ENCODE measurements at places on chromosomes 2 and 18.

DNA sequence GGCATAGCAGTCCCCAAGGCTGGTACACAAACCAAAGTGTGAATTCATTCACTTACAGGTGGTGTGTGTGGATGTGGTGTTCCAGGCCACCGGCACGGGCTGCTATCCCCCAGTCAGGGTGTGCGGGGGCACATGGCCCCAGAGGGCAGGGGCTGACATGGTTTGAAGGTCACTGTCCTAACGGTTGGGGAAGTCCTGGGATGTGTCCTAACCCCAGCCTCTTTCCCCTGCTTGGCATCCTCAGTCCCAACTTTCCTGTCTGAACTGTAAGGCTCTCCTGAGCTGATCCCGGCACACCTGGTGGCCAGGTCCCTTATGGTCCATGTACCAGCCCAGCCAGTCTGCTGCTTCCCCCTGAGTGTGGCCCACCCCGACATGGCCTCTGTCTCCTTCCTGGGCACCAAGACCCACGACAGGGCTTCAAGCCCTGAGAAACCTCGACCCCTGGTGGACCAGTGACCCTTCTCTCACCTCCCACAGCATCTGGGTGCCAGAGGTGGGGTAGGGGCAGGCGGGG is 2.4 kb upstream of the TMEM185B start:
- no peak for DNase-seq

DNA sequence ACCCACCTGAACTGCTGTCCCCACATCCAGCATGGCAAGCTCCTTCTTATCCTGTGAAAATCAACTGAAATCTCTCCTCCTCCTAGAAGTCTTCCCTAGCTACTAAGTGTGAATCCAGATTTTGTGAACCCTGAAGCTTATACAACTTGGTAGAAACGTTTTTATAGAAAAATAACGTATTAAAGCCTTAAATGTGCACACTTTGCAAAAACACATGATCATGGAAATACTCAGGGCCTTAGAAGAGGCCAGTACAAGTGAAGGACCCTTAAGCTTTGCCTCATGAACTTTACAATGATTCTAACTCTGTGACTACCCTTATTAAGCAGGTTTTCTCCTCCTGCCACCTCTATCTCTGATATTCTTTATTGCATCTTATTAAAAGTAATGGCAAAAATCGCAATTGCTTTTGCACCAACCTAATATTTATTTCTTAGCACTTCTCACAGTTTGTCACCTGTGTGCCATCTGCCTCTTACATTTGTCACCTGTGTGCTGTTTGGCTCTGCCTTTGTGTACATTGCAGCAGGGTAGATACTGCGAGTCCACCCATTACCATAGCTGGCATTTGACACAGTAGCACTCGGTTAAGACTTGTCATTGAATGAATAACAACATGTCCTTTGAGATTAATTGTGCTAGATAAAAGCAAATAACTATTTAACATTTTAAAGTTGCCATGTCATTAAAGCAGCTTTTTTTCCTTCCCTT is 42.2 kb downstream of the FRZB start:
- DNase-seq = no peak

GRCh38 chr18:62938006-62938405 is 222.7 kb downstream of the PHLPP1 start:
- DNase-seq = no peak

DNA sequence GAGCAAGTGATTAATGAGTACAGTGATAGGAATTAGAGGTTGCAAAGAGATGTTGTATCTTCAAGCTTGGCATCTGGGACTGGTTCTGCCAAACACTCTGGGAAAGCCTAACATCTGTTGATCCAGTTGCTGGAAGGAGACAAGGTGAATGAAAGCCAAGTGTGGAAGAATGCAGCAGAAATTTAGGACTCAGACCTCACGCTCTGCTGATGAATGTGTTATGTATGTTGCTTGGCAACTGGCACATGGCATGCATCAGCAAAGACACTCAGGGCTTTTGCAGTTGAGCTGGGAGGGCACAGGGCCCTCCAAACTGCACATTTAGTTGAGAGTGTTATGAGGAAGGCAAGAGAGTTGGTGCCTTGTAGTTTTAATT is 105.5 kb downstream of the COLEC12 start:
- DNase-seq = no peak

DNA sequence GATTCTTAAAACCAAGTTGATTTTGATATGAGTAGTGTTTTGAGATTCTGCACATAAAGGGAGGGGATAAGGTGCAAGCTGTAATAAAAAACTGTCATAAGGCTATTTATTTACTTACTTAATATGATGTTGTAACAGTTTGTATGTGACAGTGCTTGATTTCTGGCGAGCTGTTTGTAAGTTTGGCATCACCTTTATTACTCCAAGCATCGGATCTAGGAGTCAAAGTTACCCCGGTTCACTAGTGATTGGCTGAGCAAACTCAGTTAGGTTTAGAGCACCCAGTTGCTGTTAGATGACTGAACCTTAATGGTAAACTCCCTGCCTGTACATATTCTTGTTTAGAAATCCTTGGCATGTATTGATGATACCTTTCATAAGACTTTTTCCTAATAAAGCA is 16.1 kb downstream of the ZCCHC2 start:
- DNase-seq = no peak

All from stimulated activated CD8-positive, alpha-beta memory T cell treated with anti-CD3 and anti-CD28 coated beads, Interleukin-4, amount 100 ng/mL, for 1 hour (primary cell).